Muscle of back (tissue), 13 donors: ENCODE measurements at places on chromosomes 2 and 18. TPM values are rescaled to one million over a fixed set of nuclear protein-coding genes. Genes with fewer than 3 reads are reported as not detected.

FBXO36 gene
- 2.3 TPM for polyA plus RNA-seq

LCT gene
- not detected for polyA plus RNA-seq

TACR1 gene
- 0.44 TPM for polyA plus RNA-seq

PAPOLG gene
- polyA plus RNA-seq, result 15.8 TPM

RPRM gene
- 2.0 TPM for polyA plus RNA-seq

TRAK2 gene
- 33.6 TPM for polyA plus RNA-seq

ECEL1 gene
- polyA plus RNA-seq, result 1.0 TPM

IL36G gene
- polyA plus RNA-seq, result 0.53 TPM

COPS7B gene
- 39.0 TPM for polyA plus RNA-seq

SLC5A6 gene
- 25.8 TPM for polyA plus RNA-seq

SCYGR4 gene
- not detected for polyA plus RNA-seq

GREB1L gene
- 11.7 TPM for polyA plus RNA-seq

ERMN gene
- 0.53 TPM for polyA plus RNA-seq

UGT1A3 gene
- not detected for polyA plus RNA-seq

MAL gene
- polyA plus RNA-seq, result 2.6 TPM

SLC4A3 gene
- 5.6 TPM for polyA plus RNA-seq

C18orf32 gene
- polyA plus RNA-seq, result 12.9 TPM
